NCI-H2171 (cell line): ENCODE measurements at places on chromosomes 1 and 21.

DNA sequence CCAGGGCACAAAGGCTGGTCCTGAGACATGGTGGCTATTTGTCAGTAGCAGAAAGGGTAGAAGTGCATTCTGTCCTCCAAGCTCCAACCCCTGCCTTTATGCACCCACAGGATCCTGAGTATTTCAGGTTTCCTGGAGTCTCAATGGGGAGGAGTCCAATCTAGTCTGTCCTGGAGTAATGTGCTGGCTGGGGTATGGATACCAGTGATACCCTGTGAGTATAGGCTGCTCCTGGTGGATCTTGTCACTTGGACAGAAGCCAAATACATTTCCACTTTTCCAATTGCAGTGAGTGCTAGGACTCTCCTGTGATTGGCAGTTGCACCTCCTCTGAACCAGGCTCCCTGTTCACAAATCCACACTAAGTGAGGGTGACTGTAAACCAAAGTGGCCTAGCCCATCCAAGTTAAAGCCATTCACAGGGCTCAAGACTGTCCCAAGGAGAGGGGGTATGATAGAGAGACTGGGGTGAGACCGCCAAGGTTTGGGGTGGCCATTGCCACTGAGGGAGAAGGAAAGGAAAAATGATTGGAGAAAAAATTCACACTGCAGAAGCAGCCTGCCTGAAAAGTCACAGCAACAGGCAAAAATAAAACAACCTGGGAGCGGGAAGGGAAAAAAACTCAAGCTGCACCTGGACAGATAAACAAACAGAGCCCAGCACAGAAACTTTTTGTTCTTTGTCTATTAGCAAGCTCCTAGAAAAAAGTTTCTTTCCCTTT, 163.4 kb upstream of the ETV3 start:
- no peak for DNase-seq

- no peak for DNase-seq
These were observed 256.2 kb upstream of the PLXNA2 start for GRCh38 chr1:208500375-208500774.

DNA sequence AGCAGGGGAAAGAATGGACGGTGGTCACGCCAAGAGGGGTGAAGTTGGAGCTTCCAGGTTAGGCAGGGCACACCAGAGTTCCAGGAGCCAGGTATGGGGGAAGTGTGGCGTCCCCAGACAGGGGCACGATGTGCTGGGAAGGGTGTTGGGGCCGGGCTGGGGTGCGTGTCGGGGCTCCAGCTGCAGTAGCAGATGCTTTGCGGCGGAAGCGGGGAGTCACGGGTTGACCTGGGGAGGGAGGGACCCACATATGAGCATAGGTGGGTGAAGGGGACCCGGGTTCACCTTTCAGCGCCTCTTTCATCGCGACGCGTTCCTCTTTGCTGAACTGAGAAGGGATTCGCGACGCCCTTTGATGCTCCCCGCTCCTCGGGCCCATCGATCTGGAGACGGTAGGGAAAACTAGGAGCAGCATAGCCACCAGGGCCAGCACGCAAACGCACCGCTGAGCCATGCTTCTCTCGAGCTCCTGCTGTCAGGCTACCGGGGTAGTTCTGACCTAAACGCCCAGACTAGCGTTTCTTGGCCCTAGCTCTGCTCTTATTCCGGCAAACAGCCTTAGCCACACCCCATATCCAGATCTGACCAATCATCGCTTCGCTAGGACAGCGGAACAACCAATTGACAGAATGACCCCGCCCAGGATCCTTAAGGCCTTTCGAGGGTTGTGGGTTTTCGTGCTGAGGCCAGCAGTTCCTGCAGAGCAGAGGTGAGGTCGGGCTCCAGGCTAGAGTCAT, at the start of gene PM20D1:
PM20D1 (minus strand) TSS at position 514 of the 737 bp plus-strand sequence; CDS start at position 454, 60 bp downstream.
- DNase-seq: no peak

DNA sequence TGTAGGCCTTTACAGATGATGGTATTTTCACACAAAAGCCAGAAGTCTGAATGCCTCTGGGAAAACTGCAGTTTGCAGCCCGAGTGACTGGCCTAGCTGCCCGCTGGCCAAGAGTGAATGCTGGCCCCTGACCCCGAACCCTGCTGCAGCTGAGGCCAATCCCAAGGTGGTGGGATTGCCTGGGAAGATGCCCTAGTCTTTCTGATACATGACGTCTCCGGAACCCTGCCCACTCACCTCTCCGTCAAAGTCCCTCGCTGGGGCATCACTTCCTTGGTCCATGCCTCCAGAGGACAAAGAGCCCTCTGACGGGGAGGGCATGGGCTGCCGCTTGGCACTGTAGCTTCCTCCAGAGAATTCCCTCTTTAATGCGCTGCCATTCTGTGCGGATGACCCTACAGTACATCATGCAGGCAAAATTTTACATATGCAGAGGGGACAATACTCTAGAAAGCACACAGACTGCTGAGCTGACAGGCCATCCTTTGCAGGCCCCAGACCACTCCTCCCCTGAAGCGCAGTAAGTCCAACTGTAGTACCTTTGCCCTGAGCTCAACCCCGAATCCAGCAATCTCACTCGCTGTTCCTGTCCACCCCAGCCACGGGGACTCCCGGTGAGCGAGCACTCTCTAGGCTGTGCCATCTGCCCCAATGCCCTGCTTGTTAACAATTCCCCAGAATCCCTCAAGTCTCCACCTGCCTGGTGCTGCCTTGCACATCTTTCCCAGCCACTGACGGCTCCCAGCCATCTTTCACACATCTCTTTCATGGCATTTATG, 54.7 kb downstream of the COQ8A start:
- no peak for DNase-seq

GRCh38 chr1:229768232-229768631, 142.2 kb downstream of the URB2 start:
- peak; percentile 81 for DNase-seq

DNA sequence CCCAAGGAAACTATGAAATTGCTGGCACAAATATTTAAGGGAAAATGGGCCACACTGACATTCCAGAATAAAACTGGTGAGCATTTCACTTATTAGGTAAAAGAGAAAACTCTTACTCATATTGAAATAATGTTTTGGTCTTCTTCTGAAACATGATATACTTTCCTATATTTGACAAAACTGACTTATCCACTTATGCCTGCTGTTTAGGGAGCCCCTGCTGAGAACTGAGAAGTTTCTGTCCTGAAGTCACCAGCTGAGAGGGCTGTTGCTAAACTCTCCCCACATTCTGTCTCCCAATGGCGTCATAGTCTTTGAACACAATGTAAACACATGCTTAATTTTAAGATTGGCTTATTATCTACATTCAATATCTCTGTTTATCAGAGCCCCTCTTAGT, 46.8 kb upstream of the ZC3H11B start:
- peak; percentile 38 for DNase-seq

- no peak for DNase-seq
These were observed 149.5 kb upstream of the B3GALT2 start for GRCh38 chr1:193335806-193336428.

GRCh38 chr1:229383961-229384360, 41.1 kb upstream of the CCSAP start:
- DNase-seq: no peak

DNA sequence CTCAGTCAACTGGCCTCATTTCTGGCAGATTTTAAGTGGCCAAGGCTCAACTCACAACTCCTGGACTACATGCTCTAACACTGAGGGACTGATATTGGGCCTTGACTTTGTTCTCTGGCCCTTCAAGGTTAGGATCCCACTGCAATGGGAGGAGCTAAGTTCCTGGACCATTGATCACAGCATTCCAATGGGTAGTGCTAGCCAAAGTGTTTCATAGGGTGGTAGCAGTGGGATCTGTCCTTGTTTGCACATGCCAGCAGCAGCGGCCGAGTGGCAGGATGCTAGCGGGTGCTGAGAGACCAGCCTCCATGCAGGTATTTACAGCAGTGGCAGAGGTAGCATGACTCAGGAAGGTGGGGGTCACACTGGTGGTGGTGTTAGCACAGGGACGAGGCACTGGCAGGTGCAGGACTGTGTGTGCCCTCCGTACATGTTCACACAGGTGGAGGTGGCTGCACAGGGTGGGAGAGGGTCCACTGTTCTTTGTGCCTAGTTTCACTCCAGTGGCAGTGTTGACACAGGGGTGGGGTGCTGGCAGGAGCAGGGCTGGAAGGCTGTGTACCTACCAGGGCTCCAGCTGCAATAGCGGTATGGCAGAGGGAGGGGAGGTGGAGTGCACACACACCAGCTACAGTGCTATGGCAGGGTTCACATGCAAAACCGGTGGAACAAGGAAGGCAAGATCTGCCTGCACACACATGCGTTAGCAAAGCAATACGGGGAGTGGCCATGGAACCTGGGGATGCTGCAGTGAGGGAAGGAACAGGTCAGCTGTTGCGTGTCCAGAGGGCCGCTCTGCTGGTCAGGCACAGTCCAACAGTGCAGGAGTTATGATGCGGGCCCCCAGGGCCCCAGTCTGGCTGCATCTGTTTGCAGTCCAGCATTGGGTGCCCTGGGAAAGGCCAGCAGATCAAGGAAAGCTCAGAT, 51.7 kb downstream of the COL24A1 start:
- DNase-seq: no peak

- DNase-seq: no peak
These were observed 598.5 kb upstream of the USP24 start for GRCh38 chr1:55813618-55814017.

GRCh38 chr1:1461721-1462317, 9.7 kb upstream of the ATAD3B start:
- peak; percentile 30 for DNase-seq

- no peak for DNase-seq
These were observed 36.3 kb upstream of the CITED4 start for GRCh38 chr1:40898431-40898901.

DNA sequence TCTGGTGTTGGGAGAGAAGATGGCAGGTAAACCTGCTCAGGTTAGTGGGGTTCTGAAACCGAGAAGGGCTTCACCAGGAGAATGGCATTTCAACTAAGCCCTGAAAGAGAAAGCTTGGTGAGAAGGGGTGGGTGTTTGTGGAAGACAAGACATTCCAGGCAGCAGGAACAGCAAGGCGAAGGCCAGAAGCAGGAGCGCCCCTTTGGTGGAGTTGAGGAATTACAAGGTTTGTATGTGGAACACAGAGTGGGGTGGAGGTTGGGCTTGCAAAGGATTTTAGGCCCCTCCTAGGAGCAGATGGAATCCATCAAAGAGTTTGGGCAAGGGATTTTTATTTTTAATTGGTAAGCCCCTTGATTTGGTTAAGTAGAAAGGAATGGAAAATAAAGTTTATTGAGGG, 24.8 kb upstream of the ELOA start:
- peak; percentile 37 for DNase-seq

- DNase-seq: no peak
These were observed 35.7 kb downstream of the PTP4A2 start for GRCh38 chr1:31902510-31902860.

DNA sequence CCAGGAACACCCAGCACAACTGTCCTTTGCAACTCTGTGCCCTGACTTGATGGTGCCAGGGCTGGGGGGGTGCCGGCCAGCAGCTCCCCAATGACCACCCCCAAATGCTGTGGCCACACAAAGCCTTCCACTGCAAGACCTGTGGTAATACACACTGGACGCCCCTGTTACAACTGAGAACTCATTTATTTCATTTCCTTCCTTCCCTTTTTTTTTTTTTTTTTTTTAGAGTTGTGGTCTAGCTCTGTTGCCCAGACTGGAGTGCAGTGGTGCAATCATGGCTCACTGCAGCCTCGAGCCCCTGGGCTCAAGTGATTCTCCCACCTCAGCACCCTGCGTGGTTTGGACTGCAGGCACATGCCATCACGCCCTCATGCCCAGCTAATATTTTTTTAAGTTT, 25.2 kb downstream of the TP73 start:
- no peak for DNase-seq

GRCh38 chr1:156897078-156897825, 3.7 kb downstream of the PEAR1 start:
- DNase-seq: no peak

- DNase-seq: no peak
These were observed 35.0 kb downstream of the ACKR1 start for GRCh38 chr1:159239551-159240220.
